Amniotic stem cell (primary cell): ENCODE measurements at places on chromosomes 7 and 10.

DNA sequence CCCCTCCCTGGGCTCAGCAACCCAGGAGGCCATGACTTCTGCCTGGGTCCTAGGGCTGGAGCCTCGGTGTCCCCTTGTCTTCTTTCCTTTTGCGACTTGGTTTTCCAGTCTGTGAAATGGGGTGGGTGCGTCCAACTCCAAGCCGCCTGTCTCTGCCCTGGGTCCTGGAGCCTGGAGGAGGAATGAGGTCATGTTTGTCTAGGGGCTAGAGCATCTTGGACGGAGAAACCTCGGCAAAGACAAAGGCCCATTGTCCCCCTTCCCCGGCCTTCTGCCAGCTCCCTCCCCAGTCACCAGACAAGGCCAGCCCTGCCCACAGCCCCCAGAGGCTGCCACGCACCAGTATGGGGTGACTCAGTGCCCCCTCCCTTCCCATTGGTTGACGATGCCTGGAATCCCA is 39.8 kb upstream of the ELN start:
- no peak for DNase-seq

GRCh38 chr7:5582532-5582935 is 158.9 kb upstream of the TNRC18 start:
- DNase-seq, result no peak

DNA sequence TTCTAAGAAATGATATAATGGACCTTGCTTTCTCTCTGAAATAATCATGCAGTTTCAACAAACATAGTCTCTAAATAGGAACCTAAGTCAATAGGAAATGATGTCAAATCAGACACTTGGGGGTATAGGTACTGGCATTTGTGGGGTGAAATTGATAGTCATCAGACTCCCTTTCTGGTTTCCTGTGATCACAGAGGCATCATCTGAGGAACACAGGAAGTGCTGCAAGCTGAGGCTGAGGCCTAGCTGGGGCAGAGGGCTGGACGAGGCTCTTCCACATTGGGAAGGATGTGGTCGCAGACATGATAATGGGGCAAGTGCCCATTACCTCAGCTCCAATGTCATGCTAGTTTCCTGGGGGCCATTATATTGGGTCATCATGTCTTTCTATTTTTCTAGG is 33.5 kb upstream of the TARP start:
- DNase-seq, result no peak

GRCh38 chr10:53841483-53842145 is 959.4 kb downstream of the PCDH15 start:
- no peak for DNase-seq

GRCh38 chr10:35898716-35899440 is 256.8 kb upstream of the FZD8 start:
- no peak for DNase-seq

- DNase-seq, result no peak
Measured at GRCh38 chr10:72086466-72087391, 1.6 kb downstream of the SPOCK2 start.

DNA sequence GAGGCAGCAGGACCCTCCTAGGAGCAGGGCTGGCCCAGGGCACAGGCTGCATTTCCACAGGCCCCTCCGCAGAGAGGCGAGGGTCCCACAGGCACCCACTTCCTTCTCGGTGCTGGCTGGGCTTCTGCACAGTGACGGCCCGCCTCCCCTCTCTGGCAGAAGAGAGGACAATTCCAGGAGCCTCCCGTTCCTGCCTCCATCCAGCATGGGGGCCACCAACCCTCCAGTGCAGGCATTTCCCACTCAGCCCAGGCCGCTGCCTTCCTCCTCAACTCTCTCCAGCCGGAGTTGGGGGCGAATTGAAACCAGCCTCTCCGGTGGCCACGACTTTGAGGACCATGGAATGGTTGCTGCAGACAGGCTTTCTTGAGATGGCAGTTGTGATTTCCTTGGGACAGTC is 125.0 kb upstream of the PPP2R2D start:
- no peak for DNase-seq

DNA sequence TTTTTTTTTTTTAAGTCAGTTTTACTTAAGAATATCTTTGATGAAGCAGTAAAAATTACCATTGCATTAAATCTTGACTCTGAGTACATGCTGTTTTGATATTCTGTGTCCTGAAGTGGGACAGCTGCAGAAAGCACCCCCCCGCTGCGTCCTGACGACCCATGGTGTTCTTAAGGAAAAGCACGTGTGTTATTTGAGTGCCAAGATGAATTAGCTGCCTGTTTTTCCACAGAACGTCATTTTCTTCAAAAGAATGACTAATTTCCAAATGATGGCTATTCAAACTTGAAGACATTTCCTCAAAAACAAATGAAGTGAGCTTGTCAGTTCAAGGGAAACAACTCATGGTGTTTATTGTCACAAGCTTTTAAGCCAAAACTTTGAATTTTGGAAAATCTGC is 45.9 kb downstream of the CREM start:
- DNase-seq, result no peak

DNA sequence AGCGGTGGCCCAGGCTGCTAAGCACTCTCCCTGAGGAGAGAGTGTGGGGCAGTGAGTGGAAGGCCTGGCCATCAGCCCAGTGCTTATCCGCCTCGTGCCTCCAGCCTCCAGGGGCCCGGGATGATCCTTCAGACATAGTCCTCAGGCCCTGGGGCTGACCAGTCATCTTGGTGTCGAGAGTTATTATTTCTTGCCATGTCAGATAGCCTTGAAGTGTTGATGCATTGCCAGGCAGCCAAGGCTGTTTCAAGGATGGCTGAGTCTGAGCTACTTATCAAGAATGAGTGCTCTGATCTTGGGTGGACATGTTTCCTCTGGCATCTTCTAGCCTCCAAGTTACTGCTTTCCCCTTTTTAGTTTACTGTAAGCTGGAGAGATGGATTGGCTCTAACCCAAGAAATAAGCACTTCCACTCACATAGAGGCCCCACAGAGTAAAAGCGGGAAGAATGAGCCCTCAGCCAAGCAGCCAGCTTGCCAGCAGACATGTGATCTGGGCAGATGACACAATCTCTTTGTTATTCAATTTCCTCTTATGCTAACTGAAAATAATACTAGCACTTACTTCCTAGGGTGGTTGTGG is 136.5 kb upstream of the NAMPT start:
- peak; percentile 90 for DNase-seq

- DNase-seq, result no peak
Measured at GRCh38 chr10:51031950-51032349, 42.3 kb upstream of the PRKG1 start.

- DNase-seq, result no peak
Measured at GRCh38 chr10:133096616-133097269, 9.0 kb downstream of the ADGRA1 start.

GRCh38 chr10:97411406-97411805 is 10.3 kb upstream of the RRP12 start:
- DNase-seq, result no peak

- DNase-seq, result no peak
Measured at GRCh38 chr7:98805956-98806838, 63.6 kb downstream of the TMEM130 start.

DNA sequence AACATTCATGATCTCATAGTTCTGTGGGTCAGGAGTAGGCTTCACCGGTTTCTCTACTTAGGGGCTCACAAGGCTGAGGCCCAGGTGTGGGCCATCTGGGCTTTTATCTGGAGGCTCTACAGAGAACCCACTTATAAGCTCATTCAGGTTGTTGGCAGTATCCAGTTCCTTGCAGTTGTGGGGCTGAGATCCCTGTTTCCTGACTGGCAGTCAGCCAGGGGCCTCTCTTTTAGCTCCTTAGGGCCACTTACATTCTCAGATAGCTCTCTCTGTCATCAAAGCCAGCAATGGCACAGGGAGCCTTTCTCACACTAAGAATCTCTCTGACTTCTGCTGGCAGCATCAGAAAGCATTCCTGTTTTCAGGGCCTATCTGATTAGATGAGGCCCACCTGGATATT is 18.2 kb upstream of the HECTD2 start:
- no peak for DNase-seq

DNA sequence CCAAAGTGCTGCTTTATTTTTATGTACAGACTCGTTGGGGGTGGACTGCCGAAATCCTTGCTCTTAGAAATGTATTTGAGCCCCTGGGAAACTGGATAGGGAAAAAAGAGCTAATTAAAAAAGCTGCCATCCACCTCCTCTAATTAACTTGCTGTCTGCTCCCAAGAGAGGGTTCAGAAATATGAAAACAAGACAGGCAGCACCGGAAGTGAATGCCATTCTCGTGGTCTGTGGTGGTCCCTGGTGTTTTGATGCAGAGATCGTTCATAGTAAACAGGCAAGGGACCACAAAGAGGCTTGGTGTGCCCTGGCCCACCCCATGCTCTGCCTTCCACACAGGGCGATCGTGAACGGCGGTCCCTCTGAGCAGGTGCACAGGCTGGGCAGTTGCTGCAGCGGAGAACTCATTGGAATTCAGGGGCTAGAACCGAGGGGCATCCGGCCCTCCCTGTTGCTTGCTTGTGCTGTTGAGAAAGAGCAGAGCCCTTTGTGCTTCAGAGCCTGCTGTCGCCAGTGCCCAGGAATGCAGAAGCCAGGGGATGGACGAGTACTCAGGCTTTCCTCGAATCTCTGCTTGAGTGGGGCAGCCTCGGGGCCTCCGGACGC is 79.1 kb upstream of the BTBD16 start:
- no peak for DNase-seq

GRCh38 chr10:132713421-132714095 is 72.4 kb downstream of the NKX6-2 start:
- no peak for DNase-seq

DNA sequence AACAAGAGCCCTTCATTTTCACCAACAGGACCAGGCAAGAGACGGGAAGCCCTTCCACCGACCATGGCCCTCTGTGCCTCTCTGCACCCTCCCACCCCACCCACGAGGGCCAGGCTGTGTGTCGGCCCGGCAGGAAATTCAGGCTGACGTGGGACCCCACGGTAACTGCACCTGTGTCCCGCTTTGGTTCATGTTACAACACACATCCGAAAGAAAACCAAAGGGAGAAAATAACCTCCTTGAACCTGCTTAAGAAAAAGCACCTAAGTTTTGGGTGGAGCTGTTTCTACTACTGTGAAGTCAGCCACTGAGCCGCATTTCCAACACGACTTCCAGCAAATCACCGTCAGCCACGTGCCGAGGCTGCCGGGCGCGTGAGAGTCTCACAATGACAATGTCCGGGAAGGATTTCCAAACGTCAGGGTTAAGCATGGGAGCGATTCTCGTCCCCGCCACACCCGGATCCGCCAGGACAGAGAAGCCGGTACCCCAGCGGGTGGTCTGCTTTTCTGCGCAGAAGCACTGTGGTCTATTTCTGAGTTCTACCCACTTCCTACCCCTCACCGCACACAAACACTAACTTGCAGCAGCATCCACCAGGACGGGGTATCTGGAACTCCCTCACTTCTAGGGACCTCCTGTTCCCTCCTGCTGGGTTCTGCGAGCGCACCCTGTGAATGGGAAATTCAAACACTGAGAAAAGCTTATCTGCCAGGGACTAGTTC is 36.6 kb downstream of the AMZ1 start:
- DNase-seq, result no peak

DNA sequence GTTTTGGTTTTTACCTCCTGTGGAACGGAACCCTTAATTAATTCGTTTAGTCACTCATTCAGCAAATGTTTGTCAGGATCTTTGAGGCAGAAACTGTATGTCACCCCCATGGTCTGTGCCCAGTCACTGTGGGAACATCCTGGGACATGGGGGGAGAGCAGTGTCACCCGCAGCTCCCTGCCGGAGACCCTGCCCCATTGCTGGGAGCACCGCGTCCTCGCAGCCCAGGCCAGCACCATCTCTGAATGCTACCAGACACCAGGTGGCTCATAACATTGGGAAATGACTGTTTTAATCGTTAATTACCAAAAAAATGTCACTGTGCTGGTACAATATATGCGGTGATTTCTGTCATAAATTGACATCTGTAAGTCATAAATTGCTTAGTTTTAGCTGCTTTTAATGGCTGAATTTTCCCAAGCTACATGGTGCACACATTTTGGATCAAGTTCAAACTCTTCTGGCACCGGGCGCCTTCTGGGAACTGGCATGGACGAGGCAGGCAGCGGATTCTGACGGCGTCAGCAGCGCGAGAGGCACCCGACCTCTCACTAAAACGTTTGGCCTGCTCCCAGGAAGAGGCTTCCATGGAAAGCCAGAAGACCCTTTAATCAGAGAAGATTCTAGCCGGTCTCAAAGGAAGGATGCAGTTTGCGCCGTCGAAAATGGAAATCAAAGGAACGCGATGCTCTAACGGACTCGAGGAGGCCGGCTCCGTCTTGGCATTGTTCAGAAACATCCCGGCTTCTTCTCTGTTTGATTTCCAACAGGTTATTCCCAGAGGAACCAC is 184.2 kb downstream of the ADARB2 start:
- no peak for DNase-seq

GRCh38 chr10:96906864-96907263 is 74.8 kb downstream of the LCOR start:
- DNase-seq, result no peak

GRCh38 chr7:77544518-77544917 is 7.4 kb downstream of the PTPN12 start:
- no peak for DNase-seq

DNA sequence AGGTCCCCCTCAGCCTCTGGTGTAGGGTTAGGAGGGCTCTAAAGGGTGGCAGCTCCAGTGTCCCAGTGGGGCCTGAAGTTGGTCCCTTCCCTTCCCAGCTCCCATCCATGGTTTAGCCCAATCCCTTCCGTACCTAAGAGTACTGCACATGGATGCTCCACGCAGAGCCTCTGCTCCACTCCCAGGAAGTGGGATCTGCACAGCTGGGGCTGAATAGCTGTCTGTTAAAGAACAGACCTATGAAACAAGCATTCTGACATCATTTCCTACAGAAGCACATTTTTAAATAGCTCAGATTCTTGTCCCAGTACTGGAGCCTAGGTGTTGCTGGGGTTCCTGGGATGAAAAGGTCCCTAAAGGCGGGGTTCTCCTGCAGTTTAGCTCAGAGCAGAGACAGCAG is 135.9 kb downstream of the ZMYND11 start:
- no peak for DNase-seq

GRCh38 chr7:107208563-107208962 is 39.8 kb downstream of the HBP1 start:
- no peak for DNase-seq
